ENCODE measurements at places on chromosomes 2 and 18. TPM values are rescaled to one million over a fixed set of nuclear protein-coding genes. Genes with fewer than 3 reads are reported as not detected.

Gene EVX2
- not detected for total RNA-seq

Gene ARHGAP15
- total RNA-seq: 14.9 TPM

Gene AGFG1
- total RNA-seq: 265 TPM

Gene UGT1A3
- total RNA-seq: not detected

Gene UGT1A7
- not detected for total RNA-seq

Gene FBXO36
- 3.5 TPM for total RNA-seq

DNA sequence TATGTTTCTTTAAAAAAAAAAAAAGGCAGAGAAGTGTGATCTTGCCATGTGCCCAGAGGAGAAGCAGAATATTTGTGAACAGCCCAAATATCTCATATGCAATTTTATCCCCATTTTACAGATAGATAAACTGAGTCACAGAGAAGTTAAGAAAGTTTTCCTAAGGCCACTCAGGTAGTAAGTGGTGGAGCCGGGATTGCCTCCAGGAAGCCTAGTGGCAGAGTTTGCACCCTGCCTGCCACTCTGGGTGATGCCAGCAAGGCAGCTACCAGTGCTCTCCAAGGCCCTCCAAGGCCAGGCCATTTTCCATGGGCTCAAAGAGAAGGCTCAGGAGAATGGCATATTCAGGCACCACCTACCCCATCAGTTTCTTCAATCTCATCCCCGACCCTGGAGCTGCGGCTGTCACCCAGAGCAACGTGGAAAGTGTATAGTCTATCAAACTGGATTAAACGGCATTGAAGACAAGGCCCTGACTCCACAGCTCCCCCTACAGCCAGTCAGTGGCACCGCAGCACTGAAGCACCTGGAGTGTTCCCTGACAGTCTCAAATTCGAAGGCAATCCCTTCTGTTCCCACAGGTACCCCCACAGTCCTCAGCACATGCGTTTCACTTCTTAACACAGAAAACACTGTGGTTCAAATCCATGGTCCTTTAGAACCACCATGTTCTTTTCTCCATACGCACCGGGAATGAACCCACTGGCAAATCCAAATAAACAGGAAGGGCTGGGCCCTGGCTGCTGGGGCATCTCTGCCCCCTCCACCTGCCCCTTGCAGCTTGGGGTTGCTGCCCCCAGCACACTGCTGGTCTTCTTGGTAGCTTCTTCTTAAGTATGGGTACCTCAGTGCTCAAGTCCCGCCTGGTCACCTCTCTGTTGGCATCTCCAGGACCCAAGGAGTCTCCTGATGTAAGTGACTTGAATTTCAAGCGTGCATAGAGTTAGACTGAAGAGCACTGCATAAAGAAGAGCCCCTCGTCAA lies 175.3 kb downstream of the INHBB start:
- no peak for DNase-seq

DNA sequence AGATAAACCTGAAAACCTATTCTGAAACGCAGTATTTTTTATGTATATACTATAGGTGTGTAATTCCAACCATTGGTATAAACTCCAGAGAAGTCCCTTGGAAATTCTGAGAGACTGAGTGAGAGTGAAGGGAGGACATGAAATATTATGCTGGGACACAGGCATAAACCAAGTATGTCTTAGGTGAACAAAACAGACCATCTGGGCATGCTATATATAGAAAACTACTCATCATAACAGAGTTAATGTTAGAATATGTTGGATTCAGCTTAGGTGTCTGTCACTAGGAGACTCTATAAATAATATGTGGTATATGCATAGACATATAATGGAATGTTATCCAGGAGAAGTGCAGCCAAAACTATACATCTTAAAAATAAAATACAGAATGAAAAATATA lies 282.6 kb downstream of the LRP1B start:
- no peak for DNase-seq

DNA sequence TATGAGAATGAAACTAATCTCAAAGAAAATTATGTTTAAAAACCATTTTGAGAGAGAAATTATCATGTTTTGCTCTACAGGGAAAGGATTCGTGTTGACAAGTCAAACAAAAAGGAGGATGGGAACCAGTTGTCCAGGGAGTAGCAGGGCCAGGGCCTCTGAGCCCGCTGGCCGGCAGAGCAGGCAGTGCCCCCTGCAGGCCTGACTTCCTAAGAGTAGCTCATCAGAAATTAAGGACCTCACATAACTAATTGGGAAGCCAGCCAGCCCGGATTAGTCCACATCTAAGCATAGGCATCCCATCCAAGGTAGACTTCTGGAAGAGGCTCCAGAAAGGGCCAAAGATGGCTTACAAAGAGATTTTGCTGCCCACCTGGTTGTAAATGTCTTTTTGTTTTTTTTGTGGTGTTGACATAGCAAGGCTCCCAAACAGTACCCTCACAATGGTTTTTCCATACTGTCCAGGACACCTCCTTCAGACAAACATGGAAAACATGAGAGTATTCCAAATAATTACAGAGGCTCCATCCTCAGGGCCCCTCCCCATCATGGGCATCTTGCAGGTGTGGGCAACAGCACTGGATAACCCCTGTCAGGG lies 241.2 kb upstream of the TANK start:
- DNase-seq: peak; percentile 27

- DNase-seq: no peak
Measured at GRCh38 chr2:118046634-118047210, 32.9 kb upstream of the CCDC93 start.

DNA sequence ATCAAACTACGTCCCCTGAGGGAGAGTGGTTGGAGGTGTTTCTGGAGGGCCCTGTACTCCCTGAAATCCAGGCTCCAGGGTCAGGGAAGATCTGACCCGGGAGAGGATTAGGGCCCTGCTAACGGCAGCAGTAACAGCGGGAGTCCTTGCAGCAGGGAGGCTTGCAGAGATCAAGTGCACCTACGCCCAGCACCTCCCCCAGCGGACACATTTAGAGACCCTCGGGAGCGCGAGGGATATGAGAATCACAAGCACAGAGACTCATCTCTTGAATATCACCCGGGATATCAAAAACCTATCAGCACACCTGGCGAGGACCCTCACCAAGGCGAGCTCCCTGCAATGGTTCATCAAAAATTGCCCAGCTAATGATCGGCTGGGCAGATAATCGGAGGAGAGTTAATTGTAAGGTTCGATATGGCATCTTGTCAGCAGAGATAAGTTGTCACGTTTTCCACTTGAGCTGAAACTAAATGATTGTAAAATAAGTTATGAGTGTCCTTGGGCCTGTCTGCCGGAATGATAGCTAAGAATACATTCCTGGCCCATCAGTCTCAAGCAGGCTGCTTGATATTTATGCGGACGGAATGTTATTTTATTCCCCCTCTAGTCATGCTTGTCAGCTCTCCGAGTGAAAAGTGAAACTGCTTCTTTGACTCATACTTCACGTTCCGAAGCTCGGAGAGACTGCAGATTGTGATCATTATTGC lies 209.8 kb downstream of the GBX2 start:
- no peak for DNase-seq

DNA sequence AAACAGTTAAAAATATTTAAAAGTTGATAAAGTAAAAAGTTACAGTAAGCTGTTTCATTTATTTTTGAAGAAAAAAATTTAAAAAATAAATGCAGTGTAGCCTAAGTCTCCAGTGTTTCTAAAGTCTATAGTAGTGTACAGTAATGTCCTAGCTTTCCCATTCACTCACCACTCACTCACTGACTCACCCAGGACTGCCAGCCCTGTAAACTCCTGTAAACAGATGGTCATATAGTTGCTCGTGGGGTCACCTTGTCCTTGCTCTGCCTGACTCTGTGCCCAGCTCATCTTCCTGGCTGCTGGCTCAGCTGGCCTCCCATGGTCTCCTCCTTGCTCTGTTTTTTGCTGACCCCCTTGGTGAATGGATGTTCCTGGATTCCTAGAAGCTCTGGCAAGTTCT lies 180.3 kb downstream of the VAPA start:
- no peak for DNase-seq

DNA sequence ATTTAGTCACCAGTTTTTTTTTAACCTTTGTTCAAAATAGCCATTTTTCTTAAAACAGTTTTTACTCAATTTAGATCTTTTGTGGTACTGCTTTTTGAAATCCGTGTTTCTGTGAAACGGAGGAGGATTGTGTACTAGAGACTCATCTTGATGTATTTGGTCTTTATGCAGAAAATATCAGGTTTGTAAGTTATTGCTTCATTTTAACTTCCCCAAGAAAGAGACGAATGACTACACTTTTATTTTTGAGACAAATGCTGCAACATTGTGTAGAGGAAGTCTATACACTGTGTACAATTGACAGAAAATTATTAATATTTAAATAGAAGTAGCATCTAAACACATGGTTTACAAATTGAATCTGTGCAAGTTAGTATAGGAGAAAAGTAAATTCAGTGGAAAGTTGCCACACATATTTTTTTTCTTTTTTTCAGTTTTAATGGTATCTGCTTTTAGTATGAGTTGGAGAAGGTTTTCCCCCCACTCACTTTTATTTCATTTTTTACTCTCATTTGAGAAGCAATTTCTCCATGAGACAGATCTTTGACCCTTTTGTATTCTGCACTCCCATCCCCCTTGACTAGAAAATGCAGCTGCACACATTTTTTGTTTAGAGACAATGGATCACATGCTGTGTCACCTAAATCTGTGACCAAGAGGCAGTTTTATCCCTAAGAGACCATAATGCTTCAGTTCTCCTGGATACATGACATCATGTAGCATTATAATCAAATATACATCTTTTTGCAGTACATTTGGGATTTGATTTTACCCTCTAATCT lies 200.8 kb upstream of the STON1 start:
- no peak for DNase-seq

GRCh38 chr2:69604836-69605235 lies 38.7 kb downstream of the AAK1 start:
- DNase-seq: no peak

DNA sequence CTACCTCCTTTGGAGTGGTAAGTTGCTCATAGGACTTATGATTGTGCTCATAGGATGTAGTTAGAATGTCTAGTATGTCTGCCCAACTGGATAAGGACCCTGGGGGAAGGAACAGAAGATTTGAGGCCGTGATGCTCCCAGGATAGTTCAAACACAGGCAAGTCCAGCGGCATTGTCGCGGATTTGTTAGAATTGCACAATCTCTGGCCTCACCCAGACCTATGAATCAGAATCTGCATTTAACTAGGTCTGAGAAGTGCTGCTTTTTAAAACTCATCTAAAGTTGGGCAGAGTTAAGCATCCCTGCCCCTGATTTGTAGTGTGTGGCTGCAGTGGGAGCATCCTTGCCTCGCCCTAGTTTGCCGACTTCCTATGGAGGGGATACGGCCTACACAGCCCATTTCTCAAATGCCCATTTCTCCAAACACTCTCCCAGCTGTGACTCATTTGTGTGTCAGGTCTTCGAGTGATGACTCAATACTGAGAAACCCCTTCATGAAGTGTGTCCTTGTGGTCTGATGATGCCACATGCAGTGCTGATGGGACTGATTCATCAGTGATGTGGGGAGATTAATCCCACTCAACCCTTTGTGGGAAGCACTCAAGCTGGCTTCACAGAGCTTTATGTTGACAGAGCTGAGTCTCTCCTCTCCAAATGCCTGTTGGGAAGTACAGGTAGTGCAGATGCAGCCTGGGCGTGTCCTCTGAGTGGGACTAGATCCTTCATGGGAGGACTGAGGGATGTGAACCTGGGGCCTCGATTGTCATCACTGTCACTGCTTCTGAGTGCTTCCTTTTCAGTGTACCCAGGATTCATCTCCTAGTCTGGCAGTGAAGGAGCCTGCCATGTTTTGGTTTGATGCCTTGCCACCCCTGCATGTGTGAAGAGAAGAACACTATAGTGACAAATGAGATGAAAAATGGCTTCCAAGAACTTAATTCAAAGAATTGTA lies 18.7 kb downstream of the SMIM21 start:
- no peak for DNase-seq

GRCh38 chr2:237379636-237380035 lies 34.3 kb downstream of the COL6A3 start:
- DNase-seq: no peak

DNA sequence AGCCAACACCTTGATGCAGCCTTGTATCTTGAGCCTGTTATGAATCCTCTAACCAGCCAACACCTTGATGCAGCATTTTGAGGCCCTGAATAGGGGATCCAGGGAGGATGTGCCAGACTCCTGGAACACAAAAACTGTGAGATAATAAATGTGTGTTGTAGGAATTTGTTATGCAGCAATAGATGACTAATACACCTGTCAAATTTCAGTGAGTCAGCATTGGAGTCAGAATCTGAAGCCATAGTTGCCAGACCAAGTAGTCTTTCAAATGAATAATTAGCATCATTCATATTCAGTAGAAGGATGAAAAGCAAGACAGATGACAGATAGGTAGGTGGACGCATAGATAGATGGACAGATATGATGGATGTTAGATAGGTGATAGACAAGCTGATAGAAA lies 942.5 kb upstream of the SLC39A10 start:
- no peak for DNase-seq

DNA sequence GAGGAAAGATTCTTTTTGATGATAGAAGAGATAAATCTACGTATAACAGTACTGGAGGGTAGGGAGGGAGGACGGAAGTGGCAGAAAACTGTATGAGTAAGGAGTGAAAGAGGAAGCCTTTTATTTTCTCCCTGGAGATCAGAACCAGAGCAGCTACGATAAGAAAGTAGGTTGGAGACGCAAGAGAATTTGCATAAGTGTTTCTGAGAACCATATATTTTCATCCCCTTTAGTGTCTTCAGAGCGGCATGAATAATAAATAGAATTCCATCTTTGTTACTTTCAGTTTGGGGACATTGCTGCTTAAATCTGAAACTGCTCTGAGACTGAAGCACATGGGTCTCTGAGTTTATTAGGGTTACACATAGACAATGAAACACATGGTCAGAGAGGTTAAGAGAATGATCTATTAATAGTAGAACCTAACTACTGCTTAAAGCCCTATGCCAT lies 230.2 kb upstream of the TNP1 start:
- DNase-seq: no peak

DNA sequence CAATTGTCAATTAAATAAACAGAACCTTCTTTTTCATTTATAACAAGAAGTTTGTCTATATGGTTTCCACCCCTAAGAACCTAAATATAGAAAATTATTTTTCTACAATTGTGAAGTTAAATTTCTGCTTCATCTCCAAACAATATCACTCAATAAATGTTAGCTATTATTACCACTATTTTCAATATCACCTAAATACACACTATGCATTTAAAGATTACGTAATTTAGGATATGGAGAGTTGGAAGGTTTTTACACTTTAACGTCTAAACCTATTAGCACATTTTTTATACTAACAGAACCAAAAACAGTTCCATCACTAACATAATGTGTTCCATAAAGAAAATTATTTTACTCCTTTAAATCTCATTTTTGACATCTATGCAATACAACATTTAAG lies 48.0 kb downstream of the ROCK2 start:
- no peak for DNase-seq

DNA sequence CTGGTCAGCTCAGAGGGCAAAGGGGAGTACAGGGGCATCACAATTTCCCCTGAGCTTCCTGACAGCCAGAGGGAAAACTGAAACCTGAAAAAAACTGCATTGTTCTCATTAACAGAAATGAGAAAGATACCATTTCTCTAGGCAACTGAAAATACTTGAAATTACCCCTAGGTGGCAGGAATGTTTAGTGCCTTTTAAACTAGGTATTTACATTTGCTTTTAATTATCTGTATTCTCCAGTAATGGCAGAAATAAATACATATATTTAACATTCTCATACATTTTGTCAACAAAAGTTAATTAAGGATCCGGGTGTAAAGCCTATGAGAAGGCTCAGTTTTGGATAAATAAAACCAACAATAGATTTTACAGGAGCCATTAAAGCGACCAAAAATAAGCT lies 34.5 kb downstream of the RPL31 start:
- DNase-seq: no peak

GRCh38 chr2:12556762-12557161 lies 160.0 kb upstream of the TRIB2 start:
- DNase-seq: no peak

GRCh38 chr2:76281156-76281841 lies 570.6 kb upstream of the GCFC2 start:
- DNase-seq: no peak

Data from omental fat pad (tissue), 4 donors.